Cerebellar nuclear complex (tissue), 1 donor: ENCODE measurements at places on chromosomes 16 and 17.

- no peak for DNase-seq
Observed at GRCh38 chr17:46122486-46122871, 70.8 kb downstream of the KANSL1 start.

DNA sequence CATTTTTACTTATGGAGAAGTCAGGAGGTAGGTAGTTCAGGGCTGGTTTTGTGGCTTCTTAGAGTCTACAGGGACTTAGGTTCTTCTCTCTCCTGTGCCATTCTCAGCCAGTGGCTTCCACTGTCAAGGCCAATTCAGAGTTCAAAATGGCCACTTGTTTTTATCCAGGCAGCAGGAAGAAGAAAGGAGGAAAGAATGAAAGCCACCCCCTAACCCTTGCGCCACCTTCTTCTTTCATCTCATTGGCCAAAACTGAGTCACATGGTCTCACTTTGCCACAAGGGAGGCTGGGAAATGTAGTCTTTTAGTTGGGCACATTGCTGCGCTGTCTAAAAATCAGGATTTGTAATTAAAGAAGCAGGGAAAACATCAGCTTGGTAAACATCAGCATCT lies 60.8 kb upstream of the MED9 start:
- DNase-seq: no peak

GRCh38 chr17:2683912-2684311 lies 27.7 kb downstream of the CLUH start:
- no peak for DNase-seq

DNA sequence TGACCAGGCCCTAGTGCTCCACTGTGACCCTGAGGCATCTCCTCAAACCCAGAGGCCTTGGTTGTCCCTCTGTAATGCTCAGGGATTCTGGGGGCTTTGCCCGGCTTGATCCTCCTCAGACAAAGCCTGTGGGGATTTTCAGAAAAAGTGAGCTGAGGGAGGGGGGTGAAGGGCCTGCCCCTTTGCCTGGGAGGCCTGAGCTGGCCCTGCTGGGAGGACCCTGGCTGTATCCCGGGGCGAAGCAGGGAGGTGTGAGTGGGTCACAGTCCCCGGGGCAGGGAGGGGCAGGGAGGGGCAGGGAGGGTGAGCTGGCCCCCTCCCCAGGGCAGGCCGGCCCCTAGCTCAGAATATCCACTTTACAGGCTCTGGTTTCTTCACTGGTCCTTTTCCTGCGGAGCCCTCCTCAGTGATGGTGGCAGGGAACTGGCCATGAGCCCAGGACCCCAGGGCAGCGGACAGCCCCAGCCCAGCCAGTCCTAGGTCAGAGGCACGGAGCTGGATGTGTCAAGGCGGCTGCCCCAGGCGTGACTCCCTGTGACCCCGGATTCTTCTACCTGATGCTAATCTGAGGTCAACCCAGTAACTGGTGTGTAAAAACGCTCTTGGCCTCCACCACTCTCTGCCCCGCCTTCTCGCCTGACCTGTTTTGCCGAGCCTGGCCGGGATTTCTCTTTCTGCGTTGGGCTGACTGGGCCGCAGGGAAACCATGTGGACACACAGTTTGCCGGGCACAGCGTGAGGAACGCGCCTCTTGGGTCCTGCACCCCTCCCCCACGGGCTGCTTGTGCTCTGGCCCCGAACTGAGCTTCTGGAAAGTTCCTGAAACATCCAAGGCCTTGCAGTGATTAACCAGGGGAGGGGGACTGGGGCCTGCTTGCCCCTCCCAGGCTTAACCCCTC lies 5.8 kb upstream of the FASN start:
- DNase-seq: no peak

GRCh38 chr17:3683054-3683511 lies 12.9 kb downstream of the P2RX5 start:
- no peak for DNase-seq

DNA sequence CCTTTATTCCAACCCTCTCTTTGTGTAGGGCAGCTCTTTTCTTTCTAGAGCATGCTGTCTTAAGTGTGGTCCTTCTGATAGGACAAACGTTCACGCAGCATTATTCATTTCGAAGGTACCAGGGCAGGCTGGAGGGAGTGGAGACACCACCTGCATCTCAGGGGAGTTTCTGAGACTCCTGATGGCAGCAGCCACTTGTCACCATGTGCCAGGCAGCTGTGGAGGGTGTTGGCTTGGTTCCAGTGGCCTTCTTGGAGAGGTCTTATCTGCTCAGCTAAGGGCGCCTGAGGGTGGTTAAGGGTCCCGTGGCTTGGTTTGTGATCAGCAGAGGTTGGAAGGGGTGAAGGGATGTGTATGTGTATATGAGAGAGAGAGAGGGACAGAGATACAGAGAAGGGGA lies 257.1 kb upstream of the EEF2KMT start:
- DNase-seq: no peak

DNA sequence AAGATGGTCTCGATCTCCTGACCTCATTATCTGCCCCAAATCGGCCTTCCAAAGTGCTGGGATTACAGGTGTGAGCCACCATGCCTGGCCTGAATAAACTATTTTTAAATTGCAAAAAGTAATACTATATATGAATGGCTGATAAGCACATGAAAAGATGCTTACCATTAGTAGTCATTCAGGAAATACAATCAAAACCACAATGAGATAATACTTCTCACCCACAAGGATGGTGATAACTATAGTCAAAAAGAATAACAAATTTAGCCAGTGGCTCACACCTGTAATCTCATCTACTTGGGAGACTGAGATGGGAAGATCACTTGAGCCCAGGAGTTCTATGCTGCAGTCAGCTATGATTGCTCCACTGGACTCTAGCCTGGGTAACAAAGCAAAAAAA lies 2.4 kb upstream of the TACO1 start:
- no peak for DNase-seq

DNA sequence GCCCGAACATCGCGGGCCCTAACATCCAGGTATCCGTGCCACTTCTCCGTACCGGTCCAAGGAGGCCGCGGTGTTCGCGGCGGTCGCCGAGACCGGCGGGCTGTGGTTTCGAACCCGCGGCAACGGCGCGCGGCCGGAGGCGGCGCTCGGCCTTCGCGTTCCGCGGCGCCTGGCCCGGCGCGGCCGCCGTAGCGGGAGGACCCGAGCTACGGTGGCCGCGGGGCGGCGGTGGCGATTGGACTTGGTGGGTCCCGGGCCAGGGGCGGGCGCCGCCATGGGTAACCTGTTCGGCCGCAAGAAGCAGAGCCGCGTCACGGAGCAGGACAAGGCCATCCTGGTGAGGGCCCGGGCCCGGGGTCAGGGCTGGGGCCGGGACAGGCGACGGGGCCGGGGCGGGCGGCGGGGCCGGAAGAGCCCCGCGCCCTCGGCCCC lies at the start of gene CHMP6:
TSS of gene CHMP6 (plus strand) at position 197 of the 432 bp plus-strand sequence. CDS start at position 275, 78 bp downstream.
- no peak for DNase-seq

GRCh38 chr17:65154770-65155589 lies 17.8 kb downstream of the RGS9 start:
- no peak for DNase-seq

GRCh38 chr16:11550791-11551498 lies 35.8 kb downstream of the LITAF start:
- DNase-seq: no peak
